ENCODE measurements at places on chromosomes 16 and 17.
A peak's percentile ranks its signal among the peaks of the same experiment; 100 is the strongest.

DNA sequence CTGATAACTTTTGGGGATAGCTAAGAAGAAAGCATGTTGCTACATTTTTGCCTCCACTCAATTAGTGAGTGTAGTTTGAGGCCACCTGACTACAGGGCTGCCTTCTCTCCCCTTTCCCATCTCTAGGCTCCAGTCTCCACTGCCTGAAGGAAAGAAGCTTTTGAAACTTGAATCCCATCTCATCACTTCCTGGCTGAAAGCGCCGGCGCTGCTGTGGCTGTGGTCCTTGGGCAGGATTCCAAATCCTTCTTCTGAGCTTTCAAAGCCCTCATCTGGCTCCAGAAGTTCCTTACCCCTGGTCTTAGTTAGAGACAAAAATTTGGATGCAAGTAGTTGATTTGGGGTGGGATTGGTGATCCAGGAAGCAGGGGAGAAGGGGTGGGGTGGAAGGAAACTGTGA, 119.4 kb downstream of the FOXL1 start:
- no peak for DNase-seq

DNA sequence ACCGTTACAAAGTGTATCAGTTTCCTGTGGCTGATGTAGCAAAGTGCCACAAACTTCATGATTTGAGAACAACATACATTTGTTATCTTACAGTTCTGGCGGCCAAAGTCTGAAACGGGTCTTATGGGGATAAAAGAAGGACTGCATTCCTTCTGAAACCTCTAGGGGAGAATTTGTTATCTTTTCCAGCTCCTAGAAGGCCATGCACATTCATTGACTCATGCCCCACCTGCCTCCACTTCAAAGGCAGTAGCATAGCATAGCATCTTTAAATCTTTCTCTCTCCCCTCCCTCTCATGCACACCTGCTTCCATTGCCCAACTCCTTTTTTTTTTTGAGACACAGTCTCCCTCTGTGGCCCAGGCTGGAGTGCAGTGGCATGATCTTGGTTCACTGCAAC, 190.7 kb upstream of the DYNLRB2 start:
- DNase-seq, result no peak

DNA sequence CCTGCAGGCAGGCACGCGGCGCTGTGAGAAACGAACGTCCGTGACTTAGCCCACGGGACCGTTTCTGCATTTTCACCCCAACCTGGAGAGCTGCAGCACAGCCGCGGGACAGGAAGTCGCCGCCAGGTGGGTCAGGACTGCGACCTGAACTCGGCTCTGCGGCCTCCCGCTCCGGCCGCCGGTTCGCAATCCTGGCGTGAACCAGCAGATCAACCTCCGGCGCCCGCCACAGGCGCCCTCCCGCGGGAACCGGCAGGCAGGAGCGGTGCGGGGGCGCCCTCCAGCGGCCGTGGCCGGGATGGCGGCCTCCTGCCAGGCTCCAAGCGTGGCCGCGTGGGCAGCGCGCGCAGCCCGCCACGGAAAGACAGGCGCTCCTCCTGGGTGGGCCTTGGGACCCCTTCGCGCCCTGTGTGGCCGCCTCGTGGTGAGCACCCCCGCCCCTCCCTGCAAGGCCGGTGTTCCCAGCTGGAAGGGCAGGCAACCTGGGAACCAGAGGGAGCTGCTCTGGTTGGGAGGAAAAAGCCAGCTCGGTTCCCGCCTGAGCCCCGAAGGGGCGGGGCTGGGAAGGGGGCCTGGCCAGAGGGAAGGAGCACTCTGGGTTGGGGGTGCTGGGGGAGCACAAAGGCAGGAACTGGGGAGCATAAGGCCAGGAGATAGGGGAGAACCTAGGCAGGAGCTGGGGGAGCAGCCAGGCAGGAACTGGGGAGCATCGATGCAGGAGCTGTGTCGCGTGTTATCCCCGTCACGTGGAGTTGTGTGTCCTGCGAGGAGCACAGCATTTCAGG, 28.2 kb downstream of the ACTG1 start:
- peak; percentile 68 for DNase-seq

DNA sequence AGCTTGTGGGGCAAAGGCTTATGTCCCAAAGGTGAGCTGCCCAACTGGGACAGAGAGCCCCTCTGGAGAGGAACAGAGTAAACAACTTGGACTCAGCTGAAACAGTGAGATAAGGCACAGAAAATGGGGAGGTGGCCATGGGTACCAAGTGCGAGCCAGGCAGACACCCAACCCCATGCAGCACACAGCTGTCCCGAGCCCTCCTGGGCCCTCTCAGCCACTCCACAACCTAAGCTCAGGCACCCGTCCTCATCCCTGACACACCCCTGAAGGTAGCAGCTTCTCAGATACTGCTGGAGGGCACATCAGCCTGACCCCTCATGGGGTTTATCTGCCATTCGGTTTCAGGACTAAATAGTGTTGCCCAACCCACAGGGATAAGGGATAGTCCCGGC, 4.8 kb upstream of the GFOD2 start:
- DNase-seq, result no peak

DNA sequence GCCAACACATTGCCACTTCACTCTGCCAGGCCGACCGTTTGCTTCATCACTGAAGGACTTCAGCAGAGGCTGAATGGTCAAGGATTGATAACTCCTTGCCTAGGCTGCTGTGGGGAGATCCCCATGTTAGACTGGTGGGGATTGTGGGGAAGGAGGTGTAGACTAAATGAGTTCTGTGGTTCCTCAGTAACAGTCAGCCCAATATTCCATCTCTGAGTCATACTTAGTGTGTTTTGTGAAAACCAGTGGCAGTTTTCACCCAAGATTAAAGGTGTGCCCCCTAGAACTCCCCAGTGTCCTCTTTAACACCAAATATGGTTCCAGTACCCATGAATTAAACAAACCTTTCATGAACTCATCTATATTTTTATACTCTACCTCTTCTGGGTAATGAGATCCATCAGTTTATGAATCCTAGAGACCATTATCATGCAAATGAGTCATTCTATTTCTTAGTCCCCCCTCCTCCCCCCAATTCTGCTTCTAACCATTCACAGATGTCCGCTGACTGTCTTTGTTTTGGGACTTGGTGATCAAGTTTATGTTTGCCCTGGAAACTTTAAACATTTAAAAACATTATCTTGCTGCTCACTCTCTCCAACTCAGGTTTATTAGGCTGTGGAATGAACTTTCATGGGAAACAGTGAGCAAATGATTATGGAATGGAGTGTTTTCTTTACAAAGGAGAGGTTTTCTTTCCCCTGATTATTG, 66.8 kb upstream of the GAS7 start:
- no peak for DNase-seq

GRCh38 chr17:6100146-6100545, 30.0 kb downstream of the WSCD1 start:
- DNase-seq, result no peak

DNA sequence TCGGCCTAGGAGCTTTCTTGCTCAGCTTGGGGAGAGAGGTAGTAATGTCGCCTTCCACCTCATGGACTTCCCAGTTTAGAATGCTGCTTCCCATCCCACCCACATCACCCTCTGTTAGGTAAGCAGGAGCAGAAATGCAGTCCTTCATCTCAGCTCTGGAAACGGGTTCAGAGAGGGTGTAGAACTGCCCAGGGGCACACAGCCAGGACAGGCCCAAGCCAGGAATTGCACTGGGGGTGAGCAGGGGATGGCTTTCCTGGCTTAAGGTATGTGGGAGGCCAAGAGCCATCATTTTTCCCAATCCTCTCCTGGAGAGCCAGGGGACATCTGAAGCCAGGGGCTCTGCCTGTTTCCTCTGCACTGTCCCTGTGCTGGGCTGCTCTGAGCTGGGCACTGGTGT, 33.6 kb downstream of the RAI1 start:
- DNase-seq, result no peak

- DNase-seq, result no peak
Observed at GRCh38 chr17:57337390-57337789, 81.1 kb downstream of the MSI2 start.

- DNase-seq, result no peak
Observed at GRCh38 chr16:29662729-29663015, 375 bp upstream of the SPN start.

DNA sequence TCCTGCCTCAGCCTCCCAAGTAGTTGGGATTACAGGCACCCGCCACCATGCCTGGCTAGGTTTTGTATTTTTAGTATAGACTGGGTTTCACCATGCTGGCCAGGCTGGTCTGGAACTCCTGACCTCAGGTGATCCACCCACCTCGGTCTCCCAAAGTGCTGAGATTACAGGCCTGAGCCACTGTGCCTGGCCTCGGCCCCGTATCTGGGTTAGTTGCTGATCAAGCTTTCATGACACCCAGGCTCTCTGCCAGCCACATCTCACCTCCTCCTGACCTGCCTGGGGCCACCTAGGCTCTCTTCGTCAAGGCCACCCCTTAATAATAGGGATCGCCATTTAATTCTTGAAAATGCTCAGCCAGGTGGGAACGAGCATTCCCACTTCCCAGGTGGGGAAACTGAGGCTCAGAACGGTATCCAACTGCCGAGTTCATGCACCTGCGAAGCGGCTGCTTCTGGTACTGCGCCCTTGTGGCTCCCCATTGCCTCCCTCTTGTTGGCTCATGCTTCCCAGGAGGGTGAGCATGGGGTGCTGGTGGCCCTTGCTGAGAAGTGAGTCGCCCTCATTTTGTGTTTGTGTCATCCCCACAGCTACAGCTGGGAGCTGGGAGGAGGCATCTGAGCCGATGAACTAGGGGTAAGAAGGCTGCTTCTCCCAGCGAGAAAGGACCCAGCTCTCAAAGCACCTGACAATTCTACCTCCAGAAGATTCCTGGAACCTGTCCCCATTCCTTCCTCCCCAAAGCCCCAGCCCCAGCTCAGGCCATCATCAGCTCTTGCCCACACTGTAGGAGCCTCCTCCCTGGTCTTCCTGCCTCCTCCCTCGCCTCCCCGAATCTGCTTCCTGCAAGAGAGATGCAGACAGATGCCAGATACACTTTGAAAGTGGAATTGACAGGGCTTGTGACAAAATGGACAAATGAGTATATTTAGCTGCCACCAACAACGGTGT, 17.3 kb upstream of the SNN start:
- no peak for DNase-seq

GRCh38 chr17:76261421-76262215, 3.5 kb upstream of the UBALD2 start:
- no peak for DNase-seq

- DNase-seq, result no peak
Observed at GRCh38 chr16:58862334-58863021, 128.4 kb upstream of the GOT2 start.

GRCh38 chr16:73176577-73177013, 128.7 kb upstream of the ZFHX3 start:
- DNase-seq, result peak; percentile 90

- no peak for DNase-seq
Observed at GRCh38 chr17:60964160-60964559, 286.5 kb downstream of the BCAS3 start.

GRCh38 chr16:1787056-1787321, 4.2 kb downstream of the NUBP2 start:
- no peak for DNase-seq
